Amygdala (tissue), 56 donors: ENCODE measurements at places on chromosomes 3 and 15.

DNA sequence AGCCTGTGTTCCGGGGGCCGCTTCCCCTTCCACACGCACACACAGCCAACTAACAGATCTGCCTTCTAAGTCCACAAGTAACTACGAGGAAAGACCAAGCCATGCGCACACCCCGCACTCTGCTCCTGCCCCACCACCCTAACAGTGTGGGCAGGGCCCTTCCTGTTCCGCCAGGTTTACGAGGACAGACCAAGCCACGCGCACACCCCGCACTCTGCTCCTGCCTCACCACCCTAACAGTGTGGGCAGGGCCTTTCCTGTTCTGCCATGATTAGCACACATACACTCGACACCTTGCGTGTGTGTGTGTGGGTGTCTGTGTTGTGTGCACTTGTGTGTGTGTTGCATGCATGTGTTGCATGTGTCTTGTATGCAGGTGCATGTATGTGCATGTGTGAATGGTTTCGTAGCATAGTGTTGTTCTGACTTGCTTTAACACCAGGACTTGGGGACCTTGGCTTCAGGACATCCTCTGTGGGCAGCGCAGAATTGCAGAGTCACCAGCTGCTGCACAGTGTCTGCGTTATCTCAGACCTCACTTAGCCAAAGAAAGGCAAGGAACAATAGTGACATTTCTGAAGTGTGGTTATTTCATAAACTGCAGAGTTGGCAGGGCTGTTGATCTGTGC, 114.4 kb downstream of the CHSY1 start:
- no peak for DNase-seq

- DNase-seq, result no peak
Measured at GRCh38 chr3:143343944-143344343, 224.4 kb downstream of the CHST2 start.

DNA sequence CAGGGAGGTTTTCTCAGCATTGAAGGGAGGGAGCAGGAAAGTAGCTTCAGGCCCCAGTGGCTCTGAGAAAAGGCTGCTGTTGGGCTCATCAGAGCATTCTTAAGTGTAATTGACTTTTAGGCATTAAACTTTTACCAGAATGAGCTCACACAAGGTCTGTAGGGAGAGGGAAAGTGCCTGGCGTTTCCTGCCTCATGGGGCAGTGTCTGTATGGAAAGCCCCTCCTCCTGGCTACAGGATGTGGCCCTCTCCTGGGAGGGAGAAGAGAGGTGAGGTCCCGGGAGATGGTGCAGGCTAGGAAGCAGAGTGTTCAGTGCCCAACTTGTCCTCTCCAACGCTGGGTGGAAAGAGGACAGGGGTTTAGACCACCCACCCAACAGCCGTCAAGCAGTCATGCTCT, 21.3 kb upstream of the SCN10A start:
- no peak for DNase-seq

DNA sequence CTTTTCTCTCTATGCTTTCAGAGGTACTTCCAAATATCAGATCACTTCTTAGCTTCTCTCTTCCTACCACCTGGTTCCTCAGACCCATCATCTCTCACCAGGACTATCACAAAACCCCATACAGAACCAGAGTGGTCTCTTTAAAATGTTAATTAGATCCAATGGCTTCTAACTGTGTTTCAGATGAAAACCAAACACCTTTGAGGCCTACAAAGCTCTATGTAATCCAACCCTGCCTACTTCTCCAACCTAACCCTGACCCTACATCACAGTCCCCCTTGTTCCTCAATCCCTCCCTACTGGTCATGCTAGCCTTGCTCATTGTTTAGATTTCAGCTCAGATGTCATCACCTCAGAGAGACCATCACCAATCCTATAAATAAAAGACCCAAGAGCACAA, 34.8 kb downstream of the SUMF1 start:
- no peak for DNase-seq

- no peak for DNase-seq
Measured at GRCh38 chr15:35362195-35362829, 183.7 kb downstream of the DPH6 start.

- no peak for DNase-seq
Measured at GRCh38 chr15:38809621-38810020, 245.0 kb upstream of the RASGRP1 start.

- no peak for DNase-seq
Measured at GRCh38 chr3:101940521-101941317, 91.4 kb downstream of the NFKBIZ start.

DNA sequence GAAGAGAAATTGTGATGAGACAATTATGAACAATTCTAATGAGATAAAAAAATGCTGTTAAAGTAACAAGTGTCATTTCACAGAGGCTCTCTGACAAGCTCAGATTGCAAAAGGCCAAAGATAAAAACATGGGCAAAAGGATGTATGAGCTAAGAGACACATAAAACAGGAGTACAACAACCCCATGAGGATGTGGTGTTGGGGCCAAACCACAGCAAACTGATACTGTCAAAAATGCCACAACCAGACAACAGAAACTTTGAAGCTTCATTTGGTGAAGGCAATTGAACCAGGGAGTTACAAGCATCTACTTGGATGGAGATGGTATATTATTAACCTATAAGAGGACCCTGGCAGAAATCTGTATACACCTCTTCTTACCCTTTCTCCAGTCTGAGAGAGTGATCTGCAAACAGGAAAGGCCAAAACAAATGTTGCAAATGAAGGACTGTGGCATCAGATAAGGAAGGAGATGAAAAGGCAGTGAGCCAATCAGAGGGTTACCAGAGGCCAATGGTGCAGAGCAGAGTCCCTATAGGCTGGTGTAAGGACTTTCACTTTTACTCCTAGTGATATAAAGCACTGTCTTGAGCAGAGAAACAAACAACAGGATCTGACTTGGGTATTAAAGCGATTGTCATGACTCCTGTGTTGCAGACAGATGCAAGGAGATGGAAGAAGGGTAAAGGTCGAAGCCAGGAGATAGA, 659.0 kb downstream of the NTRK3 start:
- DNase-seq, result no peak

DNA sequence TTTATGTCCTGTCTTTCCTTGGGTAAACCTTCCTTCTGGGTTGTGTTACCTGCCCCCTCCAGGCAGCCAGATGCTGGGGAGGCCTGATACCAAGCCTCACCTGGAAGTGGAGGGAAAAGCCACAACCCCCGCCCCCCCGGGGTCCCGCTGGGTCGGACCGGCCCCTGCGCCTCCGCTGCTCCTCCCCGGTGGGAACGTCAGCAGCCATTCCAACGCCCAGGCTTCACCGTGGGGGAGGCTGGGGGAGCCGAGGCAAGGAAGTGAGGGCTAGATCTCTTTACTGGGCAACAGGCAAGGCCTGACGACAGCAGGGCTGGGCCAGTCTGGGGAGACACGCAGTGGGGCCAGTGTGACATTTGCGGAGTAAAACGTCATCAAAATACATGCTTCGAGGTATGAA, 53.0 kb upstream of the SNRPA1 start:
- DNase-seq, result no peak

DNA sequence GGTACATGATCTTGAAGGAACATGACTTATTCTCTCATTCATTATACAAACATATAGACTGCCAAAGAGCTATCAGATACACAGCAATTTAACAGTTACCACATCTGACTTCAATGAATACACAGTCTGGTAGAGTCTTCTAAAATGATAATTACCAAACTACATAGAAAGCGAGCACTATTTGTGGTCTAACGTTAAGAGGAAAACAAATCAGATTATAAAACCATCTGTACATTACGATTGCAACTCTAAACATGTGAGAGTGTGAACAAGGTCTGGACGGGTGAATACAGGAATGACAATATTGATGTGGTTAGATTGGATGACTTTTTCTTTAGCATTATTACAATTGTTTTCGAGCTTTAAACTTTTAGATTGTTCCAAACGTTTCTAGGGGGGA, 16.3 kb downstream of the CX3CR1 start:
- no peak for DNase-seq

GRCh38 chr15:97691078-97691477, 269.4 kb upstream of the ARRDC4 start:
- no peak for DNase-seq

GRCh38 chr15:42929306-42929848, 8.8 kb upstream of the TTBK2 start:
- no peak for DNase-seq
